ENCODE measurements at places on chromosomes 1 and 21.
A peak's percentile ranks its signal among the peaks of the same experiment; 100 is the strongest.

GRCh38 chr1:60891765-60892164 is 190.6 kb upstream of the NFIA start:
- DNase-seq, result no peak

GRCh38 chr1:57620605-57621004 is 196.7 kb upstream of the DAB1 start:
- DNase-seq, result no peak

DNA sequence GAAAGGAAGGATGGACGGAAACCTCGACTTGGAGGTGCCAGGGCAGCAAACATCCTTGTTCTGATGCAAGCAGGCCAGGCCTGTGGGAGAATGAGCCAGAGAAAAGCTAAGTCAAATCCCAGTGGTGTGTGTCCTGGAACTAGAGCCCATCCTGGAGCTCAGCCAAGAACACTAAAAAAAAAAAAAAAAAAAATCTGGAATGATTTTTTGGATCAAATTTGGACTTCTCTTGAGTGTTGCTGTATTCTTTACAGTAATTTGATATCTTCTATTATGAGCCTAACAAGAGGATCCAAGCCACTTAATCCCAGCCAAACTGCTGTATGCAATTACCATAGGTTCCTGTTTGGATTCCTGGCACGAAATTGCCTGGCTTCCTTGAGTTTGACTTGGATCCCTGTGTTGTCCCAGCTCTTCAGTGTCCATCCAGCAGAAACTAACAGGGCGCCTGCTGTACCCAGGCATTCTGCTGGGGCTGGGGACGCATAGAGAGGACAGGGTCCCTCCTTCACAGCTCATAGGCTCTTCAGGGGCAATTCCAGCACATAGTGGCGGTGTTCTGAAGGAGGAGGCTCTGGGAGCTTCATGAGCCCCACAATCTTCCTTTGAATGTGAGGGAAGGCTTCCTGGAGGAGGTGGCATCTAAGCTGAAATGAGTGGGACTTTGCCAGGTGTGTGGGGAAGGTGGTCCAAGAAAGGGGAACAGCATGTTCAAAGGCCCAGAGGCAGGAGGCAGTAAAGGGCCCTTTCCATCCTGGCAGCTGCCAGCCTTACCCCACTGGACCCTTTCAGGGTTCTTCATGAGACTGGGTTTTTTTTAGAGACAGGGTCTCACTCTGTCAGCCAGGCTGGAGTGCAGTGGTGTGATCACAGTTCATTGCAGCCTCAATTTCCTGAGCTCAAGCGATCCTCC is 24.7 kb downstream of the EPHX1 start:
- no peak for DNase-seq

DNA sequence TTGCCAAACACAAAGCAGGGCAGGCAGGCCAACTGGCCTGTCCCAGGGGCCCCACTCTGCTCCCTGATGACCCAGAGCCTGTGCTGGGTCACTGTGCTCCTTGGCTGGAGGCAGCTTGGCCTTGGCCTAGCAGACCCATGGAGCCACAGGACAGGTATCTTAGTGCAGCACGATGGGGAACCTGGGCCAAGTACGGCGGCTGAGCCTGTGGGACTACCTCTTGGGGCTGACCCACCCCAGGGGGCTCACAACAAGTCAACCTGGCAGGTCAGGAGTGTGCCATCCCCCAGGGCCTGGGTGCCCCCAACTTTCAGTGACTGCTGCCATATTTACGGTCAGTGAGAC is 10.1 kb upstream of the FGR start:
- DNase-seq, result no peak

GRCh38 chr1:12341667-12342066 is 111.8 kb downstream of the VPS13D start:
- no peak for DNase-seq

DNA sequence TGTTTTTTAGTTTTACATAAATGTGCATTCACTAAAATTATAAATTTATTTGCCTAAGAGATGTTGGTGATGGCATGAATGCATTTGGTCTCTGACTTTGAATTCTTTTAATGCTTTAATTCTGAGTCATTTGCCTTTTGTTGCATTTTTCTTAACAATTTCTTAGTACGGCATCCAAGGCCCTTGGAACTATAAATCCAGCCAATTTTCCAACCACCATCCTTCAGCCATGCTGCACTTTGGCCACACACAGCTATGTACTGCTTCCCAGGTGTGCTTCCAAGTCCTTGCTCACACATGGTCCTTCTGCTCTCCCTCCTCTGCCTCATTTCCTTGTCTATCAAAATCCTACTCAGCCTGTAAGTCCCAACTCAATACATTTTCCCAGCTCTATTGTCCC is 161.0 kb downstream of the DHRS3 start:
- DNase-seq, result no peak

- DNase-seq, result no peak
Measured at GRCh38 chr1:219419065-219419464, 193.8 kb downstream of the ZC3H11B start.

DNA sequence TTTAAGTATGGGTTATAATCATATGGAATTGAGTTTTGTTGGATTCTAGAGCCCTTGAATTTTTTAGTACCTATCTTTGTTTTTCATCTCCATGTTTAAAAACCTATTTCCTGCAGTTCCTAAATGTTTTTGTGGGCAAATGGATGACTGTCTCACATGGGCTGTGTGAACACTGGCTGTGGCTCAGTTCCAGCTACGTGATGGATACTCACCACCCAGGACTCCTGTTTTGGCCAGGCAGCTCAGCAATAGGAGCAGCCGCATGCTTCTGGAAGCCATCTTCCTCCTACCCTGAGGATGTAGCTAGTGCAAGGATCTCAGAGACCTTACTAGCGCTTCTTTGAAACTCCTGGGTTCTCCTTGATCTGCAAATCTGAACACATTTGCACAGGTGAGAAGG is 2.8 kb downstream of the REG4 start:
- no peak for DNase-seq

DNA sequence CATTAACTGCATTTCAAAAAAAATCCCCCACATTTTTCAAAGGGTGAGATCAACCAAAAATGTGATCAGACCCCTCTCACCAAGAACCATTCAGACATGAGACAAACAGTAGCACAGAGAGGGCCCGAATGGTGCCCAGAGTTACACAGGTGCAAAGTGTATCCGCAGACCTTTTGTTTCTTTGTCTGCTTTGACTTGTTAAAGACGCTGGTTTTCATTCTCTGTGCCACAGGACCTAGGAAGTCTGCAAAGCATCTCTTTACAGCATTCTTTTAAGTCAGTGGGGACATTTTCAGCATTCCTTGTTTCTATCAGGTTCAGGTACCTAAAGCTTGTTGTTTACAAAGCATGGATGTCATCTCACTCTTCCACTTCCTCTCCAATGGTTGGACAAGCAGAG is 87.2 kb upstream of the MAP1LC3C start:
- no peak for DNase-seq

DNA sequence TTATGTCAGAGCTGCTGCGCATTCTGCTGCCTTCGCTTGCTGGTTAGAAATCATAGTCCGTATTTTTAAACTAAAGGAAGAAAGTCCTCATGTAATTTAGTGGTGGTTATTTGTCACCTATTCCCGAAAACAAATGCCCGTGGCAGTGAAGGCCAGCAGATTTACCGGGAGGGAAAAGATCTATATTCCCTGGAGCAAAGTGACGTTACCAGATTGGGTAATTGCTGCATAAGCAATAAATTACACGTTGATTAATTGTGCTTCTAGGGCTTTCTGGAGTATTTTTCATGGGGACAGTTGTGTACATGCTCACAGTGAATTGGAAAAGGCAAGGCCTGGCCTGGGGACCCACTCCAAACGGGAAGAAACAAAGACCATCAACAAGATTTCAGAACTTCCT is 298.7 kb downstream of the NPHP4 start:
- DNase-seq, result no peak

DNA sequence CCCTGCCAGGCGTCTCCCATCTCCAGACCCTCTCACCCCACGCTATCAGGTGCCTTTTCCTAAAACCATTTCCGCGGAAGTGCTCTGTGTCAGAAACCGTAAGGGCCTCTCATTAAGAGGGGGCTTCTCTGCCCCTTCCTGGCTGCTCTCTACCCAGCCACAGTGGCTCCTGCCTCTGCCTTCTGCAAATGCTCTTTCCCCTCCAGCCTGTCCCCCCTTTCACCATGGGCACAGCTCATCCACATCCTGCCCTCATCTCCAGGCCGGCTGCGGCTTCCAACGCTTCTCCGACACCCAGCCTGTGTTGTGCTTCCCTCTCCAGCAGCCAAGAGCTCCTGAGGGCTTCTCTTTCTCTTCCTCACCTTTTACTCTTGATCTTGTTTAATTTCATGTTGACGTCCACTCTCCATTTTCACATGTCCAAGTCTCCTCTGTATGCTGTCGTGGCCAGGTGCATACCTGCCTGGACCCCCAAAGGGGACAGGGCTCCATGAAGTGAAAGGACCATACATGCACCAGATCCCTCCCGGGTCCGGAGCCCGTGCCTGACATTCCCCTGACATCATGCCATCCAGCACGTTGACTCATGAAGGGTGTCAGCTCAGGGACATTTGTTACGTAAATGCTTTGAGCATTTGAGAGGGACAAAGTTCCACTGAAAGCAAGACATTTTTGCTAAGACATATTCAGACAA is 306.5 kb downstream of the AJAP1 start:
- DNase-seq, result no peak

DNA sequence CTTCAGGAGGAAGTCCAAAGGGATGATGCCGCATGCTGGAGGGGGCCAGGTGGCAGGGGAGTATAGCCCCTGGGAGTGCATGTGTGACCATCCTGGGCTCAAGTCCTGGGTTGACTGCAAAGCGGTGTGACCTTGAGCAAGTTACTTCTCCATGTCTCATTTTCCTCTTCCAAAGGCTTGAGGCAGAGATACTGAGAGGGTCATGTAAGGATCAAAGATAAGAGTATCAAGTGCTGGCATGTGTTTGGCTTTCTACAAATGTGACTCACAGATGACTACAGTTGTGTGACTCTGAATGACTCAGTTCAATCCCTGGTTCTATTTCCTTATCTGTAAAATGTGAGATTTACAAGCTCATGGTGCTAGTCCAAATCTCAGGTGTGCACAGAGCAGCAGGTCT is 26.1 kb downstream of the PROK1 start:
- DNase-seq, result no peak

GRCh38 chr1:94285031-94285654 is 47.8 kb upstream of the ARHGAP29 start:
- no peak for DNase-seq

DNA sequence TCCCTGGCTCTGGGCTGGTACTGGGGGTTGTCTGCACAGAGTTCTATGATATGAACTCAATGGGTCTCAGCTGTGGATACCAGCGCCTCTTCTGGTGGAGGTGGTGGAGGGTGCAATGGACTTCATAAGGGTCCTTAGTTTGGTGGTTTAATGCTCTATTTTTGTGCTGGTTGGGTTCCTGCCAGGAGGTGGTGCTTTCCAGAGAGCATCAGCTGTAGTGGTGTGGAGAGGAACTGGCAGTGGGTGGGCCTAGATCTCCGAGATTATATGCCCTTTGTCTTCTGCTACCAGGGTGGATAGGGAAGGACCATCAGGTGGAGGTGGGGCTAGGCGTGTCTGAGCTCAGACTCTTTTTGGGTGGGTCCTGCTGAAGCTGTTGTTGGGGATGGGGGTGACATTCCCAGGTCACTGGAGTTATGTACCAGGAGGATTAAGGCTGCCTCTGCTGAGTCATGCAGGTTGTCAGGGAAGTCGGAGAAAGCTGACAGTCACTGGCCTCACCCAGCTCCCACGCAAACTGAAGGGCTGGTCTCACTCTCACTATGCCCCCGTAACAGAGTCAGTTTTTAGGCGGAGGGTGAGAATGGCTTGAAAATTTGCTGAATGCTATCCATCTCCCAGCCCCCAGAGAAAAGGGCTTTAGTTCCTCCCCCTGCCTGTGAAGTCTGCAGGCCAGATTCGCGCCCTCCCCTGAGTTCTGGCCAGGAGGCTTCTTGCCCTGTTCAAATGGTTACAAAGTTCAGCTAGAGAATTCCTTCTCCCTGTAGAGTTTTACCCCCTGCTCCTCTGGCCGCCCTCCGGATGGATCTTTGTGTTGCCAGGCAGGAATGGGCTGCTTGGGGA is 902.9 kb downstream of the LTN1 start:
- no peak for DNase-seq

DNA sequence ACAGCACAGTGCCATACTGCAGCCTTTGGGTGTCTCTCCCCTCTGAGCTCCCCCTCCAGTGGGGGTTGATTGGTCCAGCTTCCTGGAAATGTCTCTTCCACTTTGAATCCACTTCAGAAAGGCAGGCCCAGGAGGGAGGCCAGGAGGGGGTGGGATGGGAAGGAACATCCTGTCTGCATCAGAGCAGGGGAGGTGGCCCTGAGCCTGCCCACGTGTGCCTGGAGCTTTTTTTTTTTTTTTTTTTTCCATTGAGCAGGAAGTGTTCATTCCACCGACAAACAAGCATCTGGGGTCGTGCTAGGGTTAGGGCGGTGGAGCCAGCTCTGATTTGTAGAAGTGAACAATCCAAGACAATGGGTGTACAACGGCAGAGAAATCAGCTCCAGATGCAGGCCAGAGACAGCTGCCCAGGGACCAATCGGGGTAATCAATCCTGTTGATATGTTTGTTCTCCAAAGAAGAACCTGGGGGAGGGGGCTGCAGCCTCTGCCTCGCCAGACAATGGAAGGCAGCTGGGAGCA is 93.3 kb downstream of the SSBP3 start:
- no peak for DNase-seq

DNA sequence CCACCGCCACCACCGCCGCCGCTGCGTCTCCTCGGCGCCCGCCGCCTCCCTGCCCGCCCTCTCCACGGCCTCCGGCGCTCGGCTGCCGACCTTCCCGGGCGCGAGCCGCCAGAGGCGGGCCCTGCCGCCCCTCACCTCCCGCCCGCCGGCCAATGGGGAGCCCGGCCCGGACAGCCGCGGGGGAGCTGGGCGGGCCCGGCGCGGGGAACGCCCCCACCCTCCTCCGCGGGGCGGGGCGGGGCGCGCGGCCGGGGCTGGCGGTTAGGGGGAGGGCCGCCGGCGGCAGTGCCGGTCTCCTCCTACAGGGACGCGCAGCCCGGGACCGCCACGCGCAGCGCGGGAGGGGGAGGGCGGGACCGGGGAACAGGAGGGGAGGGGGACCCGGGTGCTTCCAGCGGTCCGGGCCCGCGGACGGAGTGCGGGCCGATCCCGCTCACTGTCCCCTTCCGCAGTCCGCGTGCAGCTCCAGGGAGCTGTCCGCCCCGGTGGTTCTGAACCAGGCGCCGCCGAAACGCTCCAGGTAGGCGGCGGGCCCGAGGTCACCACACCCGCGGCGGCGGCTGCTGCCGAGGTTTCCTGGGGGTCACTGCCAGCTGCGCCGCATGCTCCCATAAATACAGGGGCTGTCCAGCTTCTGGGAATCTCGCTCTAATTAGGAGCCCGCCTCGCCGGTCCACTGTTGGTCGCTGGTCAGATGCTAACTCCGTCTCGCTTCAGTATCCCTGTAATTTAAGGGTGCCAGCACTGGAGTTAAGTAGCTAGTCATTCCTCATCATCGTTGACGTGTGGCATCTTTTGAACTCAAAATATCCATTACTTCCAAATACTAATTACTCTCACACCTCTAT is at the start of gene PGBD5:
PGBD5 (minus strand) TSS at position 87 of the 848 bp plus-strand sequence. CDS start 404 bp downstream, outside the sequence.
- DNase-seq, result peak; percentile 87

DNA sequence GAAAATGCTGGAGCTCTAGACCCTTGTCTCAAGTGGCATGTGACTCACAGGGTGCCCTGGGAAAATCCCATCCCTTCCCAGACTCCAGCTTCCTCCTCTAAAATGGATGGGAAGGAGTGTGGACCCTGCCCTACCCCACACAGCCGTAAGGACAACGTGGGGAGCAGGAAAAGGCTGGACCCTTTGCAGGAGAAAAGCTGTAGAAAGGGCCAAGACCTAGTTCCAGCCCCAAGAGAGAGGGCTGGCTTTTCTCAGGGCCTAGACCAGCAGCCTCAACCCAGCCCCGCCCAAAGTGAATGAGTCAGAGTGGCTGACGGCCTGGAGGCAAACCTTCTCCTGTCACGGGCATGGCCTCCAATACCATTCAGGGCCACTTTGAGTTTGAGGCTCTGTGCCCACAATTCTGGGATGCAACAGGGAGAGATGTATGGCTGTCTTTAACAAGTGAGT is 1.1 kb downstream of the LAMB3 start:
- no peak for DNase-seq
